ENCODE measurements at places on chromosomes 4 and X.

DNA sequence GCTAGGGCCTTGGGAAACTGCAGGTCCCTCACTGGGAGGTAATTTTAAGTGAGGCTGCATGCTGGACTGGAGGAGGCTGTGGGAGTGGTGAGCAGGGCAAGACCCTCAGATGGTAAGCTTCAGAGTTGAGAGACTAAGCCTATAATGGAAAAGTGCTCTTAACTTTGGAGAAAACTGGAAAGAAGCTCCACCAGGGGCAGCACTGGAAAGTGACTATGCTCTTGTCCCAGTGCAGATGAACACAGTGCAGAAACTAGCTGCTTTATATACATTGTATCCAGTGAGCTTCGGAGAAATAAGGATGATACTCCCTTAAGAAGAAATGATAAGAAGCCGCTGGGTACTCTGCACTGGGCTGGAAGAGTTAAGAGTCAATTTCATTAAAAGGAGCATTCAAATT lies 3.2 kb upstream of the MAGEB2 start:
- no peak for DNase-seq

- peak; percentile 11 for DNase-seq
Measured at GRCh38 chr4:64781737-64782326, 372.6 kb upstream of the TECRL start.

DNA sequence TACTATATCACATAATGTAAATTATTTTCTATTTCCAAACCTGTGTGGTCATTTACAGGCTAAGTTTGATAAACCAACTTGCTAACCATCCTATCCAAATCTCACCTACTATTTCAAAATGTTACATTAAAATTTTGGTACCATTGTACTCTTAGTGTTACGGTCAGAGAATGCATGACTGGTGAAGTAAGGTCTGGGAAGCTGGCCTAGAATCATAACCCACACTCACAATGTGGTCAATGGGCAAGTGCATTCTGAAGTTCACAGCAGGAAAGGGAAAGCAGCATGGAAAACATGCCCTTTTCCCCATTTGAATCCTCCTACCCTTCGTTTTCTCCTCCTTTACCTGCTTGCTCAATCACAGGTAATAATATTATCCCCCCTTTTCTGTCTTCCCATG lies 54.4 kb downstream of the PPP3CA start:
- DNase-seq, result no peak

DNA sequence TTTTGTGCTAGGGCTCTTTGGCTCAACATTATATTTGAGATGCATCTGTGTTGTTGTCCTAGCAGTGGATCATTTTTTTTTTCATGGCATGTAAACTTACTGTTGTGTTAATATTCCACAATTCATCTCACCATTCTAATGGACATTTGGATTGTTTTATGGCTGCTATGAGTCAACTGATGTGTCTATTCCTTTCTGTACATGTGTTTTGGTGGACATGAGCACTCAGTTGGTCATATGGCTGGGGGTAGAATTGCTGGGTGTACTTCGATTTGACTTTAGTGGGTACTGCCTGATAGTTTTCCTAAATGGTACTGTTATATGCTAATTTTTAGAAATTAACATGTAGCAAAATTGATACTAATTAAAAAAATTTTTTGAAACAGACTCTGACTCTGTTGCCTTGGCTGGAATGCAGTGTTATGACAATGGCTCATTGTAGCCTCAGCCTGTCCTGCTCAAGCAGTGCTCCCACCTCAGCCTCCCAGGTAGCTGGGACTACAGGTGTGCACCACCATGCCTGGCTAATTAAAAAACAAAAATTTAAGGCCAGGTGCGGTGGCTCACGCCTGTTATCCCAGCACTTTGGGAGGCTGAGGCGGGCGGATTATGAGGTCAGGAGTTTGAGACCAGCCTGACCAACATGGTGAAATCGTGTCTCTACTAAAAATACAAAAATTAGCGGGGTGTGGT lies 9.0 kb downstream of the FAM193A start:
- no peak for DNase-seq

DNA sequence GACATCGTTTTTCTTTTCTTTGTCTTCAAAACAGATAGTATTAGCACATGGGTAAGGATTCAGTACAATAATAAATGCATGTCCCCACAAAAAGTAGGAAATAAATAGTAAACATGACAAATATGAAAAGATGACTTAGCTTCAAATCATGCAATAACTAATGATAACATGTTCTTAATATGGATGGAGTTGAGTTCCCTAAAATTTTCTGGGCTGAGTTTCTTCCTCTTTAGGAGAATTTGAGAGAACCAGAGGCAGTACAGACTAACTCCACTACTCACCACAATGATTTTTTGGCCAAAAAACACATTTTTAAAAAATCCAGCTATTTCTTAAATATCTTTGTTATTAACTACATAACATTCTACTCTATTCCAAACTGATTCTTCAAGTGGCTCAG lies 432.3 kb upstream of the HS3ST1 start:
- no peak for DNase-seq

DNA sequence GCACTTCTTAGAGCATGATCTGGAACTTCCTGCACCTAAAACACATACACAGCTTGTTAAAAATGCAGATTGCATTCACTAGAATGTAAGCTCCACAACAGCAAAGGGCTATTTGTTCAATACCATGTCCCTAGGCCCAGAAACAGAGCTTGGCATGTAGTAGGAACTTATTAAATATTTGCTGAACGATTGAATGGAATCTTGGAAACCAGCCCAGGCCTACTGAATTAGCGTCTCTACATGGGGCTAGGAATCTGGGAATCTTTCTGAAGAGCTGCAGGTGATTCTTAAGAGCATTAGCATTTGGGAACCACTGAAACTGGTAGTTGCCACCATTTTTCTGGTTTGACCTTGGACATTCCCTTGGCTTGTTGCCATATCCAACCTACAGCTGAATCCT lies 234.1 kb downstream of the STIM2 start:
- DNase-seq, result no peak

DNA sequence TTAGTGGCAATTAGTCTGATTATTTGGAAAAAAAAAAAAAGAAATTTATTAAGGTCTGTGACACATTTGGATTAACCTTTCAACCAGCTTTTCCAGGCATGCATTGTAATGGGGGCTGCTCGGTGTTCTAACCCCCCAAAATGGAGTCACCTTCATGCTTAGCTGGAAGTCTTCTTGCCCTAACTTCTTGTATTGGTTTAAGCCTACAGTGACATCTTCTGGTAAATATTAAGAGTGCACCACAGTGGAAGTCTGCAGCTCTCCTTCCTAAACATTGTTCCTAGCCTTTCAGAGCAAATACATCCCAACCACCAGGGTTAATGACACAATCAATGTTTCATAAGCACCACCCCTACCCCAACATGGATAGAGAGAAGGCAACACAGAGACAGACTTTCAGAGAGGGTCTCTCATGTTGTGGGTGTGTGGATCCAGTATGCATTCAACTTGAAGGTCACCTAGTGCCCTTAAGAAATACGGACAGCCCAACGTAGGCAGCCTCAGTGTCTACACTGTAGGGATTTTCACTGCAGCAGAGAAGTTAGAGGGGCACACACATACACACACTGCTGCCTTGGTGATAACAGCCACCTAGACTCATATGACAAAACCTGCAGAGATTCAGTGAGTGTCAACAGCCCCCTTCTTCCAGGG lies 142.9 kb upstream of the MBNL3 start:
- DNase-seq, result no peak

DNA sequence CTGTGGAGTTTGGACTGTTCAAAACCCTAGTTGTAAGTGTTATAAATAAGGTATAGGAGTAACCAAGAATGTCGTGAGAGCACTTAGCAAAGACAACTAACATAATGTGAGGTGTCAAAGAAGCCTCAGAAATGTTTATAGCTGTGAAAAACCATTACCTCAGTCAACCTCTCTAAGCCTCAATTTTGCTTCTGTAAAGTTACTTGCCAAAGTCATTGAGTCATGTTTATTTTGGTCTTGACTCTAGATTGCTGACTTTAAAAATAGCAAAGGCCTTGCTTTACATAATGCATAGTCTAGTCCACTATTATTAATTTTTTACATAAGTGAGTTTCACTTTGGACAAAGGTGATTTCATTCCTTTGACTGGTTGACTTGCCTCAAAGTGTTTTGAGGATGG lies 257.6 kb upstream of the CXXC4 start:
- no peak for DNase-seq

DNA sequence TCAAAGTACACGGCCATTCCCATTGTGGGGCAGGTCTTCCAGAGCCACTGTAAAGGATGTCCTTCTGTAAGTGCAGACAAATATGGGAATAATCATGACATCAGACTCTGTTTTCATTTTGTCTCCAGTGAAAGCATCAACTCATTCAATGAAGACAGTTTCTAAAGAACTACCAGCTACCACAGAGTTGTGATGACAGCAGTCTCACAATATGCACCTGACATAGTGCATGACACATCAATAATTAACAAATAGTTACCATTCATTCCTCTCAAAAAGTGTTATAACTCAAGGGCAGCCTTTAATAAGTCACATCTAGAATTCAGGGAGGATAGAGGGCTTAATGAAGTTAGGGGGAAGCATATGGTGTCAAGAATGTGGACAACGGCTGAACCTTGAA lies 20.2 kb downstream of the MTTP start:
- DNase-seq, result no peak

DNA sequence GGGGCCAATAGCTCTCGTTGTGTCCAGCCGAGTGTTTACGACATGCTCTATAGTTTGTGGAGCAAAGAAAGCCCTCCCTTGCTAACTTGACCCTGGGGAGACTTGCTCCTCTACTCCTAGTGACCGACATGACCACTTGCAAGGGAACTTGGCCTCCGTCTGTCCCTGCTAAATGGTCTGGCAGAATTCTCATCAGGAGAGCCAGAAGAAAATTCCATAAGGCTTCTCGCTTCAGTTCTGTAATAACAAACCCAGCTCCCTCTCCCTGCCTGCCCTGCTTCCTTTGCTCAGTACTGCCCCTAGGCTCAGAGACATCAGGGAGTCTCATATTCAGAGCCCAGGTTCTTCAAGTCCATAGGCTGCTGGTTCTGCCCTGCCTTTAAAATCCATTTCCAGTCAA lies 13.0 kb downstream of the DOCK11 start:
- no peak for DNase-seq

DNA sequence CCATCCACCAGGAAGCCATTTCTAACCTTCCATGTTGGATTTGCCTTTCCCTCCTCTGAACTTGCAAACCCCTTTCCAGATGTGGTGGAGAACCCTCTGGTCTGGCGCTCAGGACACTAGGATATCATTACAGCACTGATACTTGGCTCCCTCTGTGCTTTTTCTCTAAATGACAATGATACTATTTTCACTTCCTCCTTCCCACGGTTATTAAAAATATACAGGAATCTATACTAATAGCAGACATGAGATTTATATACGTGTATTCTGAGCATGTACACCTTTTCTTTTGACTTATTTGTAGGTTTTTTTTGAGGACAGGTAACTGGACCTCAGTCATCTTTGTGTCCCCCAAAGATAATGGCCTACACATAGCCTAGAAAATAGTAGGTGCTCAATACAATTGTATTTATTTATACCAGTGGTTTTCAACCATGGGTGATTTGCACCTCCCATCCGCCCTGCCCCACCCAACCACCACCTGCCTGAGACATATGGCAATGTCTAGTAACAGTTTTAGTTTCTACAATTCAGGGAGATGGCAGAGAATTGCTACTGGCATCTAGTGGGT lies 60.4 kb upstream of the PLAC8 start:
- no peak for DNase-seq

DNA sequence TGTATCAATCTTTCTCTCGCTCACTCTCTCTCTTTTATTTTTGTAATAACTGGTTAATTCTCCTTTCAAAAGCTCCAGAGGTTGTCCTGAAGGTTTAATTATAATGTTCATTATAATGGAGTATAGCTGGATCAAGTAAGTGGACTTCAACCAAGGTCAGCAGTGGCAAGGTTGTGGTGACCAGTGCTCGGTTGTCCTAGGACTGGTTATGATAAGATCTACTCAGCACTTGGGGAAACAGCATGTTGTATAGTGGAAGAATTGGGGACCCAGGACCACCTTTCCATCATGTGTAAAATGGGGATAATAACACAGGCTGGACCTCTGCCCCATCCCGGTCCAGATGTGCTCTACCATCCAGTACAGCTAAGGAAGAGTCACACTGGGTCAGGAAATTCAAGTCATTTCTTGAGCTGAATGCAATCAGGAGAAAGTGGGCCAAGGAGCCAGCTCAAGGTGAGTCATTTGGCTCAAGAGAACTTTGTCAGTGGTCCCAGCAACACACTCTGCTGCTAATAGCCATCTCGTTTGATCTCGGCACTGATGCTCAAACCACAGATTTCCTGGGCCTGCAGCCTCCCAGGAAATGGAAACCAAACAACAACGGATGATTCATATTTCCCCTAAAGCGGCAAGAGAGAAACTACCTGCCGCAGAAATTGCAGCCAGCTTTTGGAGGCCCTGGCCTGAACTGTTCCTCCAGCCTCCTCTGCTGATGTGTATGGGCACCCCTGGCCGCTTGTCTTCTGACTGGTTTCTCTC lies 123.6 kb upstream of the RBPJ start:
- no peak for DNase-seq

DNA sequence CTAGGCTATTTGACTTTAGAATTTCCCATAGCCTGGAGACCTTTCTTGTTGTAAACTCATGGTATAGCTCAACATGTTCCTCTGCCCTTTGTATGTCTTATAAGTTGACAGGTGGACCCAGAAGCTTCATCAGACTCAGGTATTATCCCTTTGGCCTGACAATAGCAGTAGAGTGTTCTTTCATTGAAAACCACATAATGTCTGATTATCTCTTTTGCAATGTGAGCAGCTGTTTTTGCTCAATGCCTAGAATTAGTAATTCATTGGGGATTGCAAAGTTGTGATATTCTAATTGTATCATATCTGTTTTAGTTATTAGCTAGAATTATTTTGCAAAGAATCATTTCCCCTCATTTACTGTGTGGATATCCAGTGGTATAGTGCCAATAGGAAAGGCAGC lies 27.5 kb downstream of the TBC1D19 start:
- DNase-seq, result no peak

- no peak for DNase-seq
Measured at GRCh38 chr4:24801136-24801855, 5.9 kb downstream of the SOD3 start.

GRCh38 chrX:31993637-31994036 lies 921.8 kb upstream of the FTHL17 start:
- no peak for DNase-seq

DNA sequence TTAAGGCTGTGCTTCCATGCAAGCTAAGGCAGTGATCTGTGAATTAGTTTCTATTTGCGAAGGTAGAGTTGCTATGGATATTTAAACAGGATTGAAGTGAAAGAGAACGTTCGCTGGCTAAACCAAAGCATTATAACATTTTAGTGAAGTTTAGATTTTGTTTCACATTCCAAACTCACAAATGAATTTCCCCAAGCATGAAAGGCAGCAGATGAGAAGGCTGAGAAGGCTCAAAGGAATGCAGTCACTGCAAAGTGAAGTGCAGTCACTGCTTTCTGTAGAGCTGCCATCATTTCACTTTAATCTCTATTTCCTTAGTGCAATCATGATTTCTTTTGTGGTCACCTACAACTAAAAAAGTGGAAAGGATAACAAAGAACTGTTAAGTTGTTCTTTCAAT lies 334.7 kb upstream of the NR3C2 start:
- no peak for DNase-seq

GRCh38 chr4:78652282-78652876 lies 100.8 kb downstream of the ANXA3 start:
- DNase-seq, result no peak

- DNase-seq, result no peak
Measured at GRCh38 chr4:8709050-8709728, 116.6 kb downstream of the CPZ start.
